ENCODE measurements at places on chromosomes 16 and 17.

GRCh38 chr16:84015399-84015798 lies 27.2 kb downstream of the SLC38A8 start:
- no peak for DNase-seq

- no peak for DNase-seq
Measured at GRCh38 chr17:64533784-64534183, 27.0 kb downstream of the CEP95 start.

DNA sequence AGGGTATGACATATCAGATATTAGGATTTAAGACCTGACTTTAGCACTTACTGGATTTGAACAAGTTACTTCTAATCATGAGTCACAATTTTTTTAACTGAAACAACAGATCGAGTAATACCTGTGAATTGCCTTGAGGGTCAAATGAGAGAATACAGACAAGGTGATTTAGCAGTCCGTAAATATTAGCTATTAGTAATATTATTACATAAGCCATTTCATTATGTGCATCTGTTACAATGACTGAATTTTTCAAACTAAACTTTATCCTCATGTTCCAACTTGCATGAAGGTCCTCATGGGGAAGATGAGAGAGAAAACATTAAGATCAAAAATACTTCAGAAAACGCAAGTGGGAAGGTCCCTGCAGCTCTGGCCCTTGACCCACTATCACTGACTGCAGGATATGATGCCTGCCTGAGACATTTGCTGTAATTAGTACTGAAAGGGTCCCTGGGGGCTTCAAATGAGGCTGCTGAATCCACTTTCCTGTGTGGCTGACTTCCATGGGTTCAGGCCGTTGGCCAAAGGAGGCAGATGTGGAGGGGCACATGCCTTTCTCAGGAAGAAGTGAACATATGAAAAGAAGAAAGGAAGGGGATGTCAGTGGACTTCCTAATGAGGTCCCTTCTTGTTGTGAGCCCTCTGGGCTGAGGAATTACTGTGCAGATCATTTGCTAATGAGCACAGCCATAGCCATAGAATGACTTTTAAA lies 441.7 kb downstream of the CDH11 start:
- DNase-seq, result no peak

DNA sequence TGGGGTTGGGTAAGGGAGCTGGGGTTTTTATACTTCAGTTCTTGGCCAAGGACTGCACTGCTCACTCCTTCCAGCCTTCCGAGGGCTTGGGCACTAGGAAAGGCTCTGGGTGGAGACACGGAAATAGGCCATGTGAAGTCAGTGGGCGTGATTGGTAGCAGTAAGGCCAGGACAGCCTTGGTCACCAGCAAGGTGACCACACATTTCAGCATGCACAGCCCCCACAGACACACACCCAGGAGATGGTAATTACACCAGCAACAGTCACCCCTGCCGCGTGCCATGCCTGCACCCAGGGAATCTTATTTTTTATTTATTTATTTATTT lies 252.5 kb downstream of the SEC14L1 start:
- DNase-seq, result no peak

DNA sequence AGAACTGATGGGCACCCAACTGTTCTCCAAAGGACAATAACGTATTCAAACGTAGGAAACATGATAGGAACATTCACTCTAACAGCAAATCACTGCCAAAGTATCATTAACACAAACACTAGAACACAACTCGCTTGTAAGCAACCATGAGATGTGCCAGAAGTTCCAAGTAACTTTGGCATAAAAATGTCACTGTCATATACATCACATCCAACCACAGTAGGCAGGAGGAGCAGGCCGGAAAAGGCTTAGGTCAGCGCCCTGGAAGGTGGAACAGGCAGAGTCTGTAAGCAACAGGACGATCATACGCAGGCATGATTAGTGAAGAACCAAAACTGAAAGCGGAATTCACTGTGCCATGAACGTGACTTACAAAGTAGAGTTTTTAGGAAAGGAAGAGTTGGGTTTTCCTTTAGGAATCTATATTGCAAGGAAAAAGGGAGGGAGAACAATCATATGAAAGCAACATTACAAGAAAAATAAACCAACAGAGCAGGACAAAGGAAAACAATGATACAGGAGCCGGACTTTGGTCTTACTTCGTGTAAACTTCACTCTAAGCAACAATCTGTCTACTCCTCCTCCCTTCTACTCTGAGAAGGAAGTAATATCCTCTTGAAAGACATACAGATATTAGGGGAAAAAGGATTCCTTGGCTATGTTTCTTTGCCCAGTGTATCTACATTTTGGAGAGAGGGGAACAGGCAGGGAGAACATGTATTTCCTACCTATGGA lies 52.3 kb downstream of the YWHAE start:
- DNase-seq, result no peak

DNA sequence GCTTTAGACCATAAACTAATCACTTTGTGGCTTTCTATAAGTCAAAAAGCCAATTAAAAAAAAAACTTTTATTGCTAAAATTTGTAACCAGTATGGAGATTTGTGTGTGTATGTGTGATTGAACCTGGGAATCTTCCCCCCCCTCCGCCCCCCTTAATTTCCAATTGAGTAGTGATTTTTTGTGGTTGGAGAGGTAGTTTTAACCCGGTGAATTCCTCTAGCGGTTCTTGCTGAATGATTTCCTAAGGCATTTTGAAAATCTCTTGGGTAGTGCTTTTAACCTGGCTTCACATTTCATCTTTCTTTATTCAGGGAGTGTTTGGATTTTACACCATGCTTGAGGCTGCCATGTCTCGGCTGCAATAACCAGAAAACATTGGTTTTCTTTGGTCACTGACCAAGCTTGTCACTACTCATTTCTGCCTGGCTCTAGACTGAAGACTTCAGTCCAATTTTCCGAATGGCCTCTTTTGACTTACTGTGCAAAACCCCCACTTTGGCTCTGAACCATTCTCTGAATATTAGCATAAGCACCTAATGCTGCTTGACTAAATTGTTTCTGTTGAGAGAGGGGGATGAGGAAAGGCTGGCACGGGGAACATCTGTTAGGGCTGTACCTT lies 35.6 kb downstream of the PRKCA start:
- no peak for DNase-seq

Data from T follicular helper cell (primary cell).